ENCODE measurements at places on chromosomes 6 and 20.

DNA sequence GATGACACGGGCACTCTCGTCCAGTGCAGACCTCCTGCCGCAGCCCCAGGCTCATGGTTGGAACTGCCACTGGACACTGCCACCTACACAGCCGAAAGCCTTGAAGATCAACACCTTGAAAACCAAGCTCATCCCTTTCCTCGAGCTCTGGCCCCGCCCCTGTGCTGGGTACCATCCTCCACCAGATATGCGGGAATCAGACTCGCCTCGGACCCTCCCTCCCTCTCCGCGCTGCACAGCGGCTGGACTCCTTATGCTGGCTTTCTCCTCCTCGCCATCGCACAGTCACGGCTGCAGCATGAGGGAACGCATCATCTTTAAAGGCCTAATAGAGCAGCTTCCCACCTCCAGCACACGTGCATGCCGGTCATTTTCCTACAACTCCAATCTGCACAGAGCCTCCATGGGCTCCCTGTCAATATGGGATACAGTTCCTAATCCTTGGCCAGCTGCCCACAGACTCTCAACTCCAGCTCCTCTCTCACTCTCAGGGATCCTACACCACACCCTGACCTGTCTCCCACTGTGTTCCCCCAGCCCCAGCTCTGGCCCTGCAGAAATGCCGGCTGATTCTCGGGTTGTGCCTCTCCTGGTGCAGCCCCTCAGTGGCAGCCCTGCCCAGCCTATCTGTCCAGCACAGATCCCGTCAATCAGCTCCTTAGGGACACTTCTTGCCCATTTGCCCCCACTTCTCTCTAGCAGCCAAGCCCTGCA is 23.2 kb downstream of the TXNDC5 start:
- DNase-seq, result no peak

DNA sequence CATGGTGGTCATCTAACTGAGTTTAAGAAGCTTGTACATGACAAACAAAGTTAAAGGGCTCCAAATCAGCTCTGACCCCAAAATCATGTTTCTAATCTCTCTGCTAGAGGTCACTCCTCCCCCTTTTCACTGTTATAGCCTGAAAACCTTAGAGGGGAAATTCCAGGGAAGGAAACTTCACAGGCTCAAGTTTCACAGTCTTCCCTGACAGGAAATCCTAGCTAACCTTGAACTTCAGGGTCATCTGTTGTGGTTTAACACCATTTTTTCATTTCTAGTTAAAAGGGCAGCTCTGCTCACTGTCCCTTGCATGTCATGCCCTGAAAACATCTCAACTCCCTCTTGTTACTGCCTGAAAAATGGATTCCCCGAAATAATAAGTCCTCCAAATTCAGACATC is 104.4 kb upstream of the BMP2 start:
- DNase-seq, result no peak

GRCh38 chr6:27894839-27895762 is 17.1 kb downstream of the OR2B2 start:
- no peak for DNase-seq

GRCh38 chr6:28751514-28751913 is 172.3 kb downstream of the TRIM27 start:
- DNase-seq, result no peak

- DNase-seq, result no peak
These were observed 88.9 kb downstream of the MAP3K5 start for GRCh38 chr6:136703331-136703865.

All from stimulated activated CD4-positive, alpha-beta T cell treated with anti-CD3 and anti-CD28 coated beads, Interleukin-12 subunit alpha, Interleukin-12 subunit beta, amount 100 ng/mL, for 24 hours (primary cell).